Thyroid gland (tissue), 4 donors: ENCODE measurements at places on chromosomes 1 and 21.

DNA sequence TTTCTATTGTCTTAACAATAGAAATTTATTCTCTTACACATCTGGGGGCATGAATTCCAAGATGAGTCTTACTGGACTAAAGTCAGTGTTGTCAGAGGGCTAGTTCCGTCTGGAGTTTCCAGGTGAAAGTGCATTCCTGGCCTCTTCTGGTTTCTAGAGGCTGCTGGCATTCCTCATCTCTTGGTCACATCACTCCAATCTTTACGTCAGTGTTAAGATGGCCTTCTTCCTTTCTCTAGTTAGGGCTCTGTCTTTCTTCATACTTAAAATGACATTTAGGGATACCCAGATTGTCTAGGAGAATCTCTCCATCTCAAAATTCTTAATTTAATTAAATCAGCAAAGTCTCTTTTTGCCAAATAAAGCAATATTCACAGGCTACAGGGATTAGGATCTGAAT is 13.3 kb upstream of the PDC start:
- DNase-seq: no peak

DNA sequence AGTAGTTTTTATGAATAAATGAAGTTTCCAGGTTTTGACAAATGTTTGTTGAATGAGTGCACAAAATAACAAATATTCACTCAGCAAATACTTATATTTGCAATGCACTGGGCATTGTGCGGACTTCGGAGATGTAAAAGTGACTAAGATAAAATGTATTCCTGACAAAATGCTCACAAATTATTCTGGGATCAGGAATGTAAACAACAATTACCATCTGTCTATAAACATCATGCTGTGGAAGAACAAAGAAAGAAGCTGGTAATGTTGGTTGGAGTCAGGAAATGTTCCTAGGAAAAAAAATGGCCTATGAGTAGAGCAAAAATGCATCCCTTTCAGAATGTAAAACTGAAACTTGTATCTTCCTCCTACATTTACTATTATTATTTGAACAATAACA is 68.5 kb downstream of the CRB1 start:
- no peak for DNase-seq

DNA sequence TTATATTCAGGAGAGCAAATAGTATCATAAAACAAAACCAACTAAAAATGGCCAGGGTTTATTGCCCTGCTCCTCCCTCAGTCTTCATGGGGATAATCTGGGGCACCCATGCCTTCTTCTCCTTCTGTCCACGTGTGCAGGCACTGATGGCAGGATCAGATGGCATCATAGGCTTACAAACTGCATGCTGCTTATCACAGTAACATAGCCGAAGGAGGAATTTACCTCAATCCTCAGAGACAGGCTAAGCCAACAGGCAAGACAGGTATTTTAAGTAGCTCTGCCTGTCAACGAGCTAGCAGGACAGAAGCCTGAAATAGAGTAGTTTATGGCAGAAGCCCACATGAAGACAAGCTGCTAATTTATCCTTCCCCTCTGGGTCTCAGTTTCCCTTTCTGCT is 9.4 kb downstream of the LAMB3 start:
- no peak for DNase-seq

DNA sequence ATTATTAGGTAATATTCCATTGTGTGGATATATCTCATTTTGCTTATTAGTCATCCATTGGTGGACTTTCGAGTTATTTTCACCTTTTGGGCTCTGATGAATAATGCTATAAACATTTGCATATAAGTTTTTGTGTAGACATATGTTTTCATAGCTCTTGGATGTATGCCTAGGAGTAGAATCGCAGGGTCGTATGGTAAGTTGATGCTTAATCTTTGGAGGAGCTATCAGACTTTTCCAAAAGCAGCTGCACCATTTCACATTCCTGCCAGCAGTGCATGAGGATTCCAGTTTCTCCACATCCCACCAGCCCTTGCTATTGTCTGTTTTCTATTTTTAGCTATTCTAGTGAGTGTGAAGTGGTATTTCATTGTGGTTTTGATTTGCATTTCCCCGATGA is 120.3 kb upstream of the TMEM51 start:
- no peak for DNase-seq

DNA sequence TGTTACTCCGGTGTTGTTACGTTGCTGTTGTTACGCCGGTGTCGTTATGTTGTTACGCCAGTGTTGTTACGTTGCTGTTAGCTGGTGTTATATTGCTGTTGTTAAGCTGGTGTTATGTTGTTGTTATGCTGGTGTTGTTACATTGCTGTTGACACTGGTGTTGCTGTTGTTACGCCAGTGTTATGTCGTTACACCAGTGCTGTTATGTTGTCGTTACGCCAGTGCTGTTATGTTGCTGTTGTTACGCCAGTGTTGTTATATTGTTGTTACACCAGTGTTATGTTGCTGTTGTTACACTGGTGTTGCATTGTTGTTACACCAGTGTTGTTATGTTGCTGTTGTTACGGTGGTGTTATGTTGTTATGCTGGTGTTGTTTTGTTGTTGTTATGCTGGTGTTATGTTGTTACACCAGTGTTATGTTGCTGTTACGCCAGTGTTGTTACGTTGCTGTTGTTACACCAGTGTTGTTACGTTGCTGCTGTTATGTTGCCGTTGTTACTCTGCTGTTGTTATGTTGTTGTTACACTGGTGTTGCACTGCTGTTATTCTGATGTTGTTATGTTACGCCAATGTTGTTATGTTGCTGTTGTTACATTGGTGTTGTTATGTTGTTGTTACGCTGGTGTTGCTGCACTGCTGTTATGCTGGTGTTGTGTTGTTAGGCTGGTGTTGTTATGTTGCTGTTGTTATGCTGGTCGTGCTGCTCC is 25.6 kb downstream of the H6PD start:
- no peak for DNase-seq
